ENCODE measurements at places on chromosomes 6 and 20.
A peak's percentile ranks its signal among the peaks of the same experiment; 100 is the strongest.

- DNase-seq = no peak
Observed at GRCh38 chr6:163709255-163709654, 294.7 kb downstream of the QKI start.

DNA sequence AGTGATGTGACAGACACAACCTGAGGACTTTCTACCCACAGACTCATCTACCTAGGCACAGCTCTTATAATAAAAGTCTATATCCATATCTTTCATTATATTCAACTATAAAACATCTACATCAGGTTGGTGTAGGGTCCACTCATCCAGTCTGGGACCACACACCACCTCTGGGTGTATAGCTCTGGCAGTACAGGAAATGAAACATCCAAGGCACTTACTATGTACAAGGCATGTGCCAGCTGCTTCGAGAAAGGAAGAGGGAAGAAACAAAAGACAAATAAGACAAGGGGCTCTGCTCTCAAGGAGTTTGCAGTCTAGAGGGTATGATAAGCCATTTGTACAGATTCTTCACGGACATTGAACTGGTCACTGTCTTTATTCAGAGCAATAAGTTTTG lies 18.6 kb downstream of the KIF13A start:
- no peak for DNase-seq

DNA sequence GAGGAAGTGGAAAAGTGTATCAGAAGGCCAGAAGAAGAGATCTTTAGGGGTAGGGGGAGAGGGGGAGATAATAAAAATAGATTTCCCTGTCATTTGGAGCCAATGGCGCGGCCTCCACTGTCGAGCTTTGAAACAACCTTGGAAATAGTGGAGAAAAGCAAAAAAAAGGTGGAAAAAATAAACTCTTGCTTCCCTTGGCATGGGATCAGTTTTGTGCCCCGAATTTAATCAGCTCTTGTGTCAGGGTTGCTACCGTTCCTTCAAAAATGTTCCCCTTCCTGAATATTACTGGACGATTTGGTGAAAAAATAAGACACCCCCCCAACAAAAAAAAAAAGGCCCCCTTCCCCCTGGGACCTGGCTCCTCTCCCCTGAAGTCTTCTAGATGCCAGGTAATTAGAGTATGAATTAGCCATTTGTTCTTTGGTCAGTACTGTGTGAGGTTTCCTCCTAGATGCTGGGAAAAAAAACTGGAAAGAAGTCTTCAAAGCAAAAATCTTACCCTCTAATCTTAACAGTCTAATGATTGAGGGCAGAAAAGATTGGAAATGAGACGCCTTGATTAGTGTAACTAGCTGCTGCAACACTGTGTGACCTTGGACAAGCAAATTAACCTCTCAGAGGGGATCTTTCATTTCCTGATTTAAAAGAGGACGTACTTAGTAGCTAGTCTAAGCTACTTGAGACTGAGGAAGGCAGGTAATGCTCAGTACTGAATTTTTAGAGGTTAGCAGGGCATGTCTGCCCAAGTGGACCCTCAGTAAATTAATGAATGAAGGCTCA lies 872 bp upstream of the RBM39 start:
- DNase-seq = no peak

- DNase-seq = no peak
Observed at GRCh38 chr6:83884523-83884922, 25.0 kb downstream of the CYB5R4 start.

GRCh38 chr6:48973491-48973890 lies 489.6 kb downstream of the MMUT start:
- no peak for DNase-seq

GRCh38 chr6:111652156-111652555 lies 46.5 kb upstream of the TRAF3IP2 start:
- DNase-seq = no peak

DNA sequence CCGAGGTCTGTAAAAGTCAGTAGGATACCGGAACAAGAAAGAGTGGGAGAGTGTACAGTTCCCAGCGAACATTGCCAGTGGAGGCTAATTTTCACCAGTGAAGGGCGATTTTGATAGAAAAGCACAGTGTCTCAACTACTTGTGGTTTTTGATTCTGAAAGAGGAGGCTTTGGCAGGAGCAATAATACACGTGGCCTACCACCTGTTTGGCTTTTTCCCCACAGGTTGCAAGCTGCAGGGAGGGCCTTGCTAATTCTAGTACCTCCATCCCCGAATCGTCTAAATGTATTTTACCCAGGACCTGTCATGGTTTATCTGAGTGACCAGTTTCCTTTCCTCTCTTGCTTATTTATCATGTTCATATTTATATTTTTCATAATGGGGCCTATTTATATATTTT lies 3.3 kb upstream of the EFCAB8 start:
- DNase-seq = no peak

- no peak for DNase-seq
Observed at GRCh38 chr6:125585470-125585869, 164.0 kb upstream of the HEY2 start.

DNA sequence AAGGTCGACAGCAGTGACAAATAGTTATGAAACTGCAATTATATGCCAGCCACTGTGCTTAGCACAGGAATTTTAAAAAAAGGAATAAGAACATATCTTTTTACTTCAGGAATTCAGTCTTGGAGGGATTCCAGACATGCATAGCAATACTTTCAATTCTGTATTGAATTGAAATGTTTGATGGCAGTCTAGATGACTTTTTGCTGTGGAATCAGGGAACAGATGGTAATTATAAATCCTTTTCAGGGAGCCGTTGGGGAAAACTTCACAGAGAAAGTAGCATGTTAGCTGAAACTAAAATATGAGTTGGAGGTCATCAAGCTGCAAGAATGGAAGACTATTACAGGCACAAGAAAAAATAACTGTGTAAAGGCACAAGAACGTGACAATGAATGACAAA lies 74.8 kb downstream of the IMPG1 start:
- no peak for DNase-seq

GRCh38 chr20:22672191-22672590 lies 87.8 kb upstream of the FOXA2 start:
- DNase-seq = no peak

GRCh38 chr6:98566126-98566525 lies 268.2 kb upstream of the POU3F2 start:
- DNase-seq = no peak

GRCh38 chr20:33602826-33603590 lies 59.1 kb upstream of the C20orf144 start:
- DNase-seq = peak; percentile 6

DNA sequence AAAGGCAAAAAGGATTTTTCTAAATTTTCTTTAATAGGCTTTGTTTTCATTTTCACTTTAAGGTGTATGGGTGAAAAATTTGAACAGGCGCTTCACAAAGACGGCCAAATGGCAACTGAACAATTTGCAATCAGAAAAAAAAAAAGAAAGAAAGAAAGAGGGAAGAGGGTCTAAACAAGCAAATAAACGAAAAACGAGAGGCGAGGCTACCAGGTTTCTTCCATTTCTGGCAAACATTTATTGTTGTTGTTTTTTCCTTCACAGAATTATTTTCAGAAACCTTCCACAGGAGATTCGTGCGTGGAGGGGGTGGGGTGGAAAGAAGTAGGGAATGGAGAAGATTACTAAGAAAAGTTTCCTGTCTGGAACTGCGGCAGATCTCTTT lies 24.3 kb downstream of the POM121L2 start:
- DNase-seq = no peak

GRCh38 chr20:38935285-38935684 lies 9.1 kb downstream of the FAM83D start:
- no peak for DNase-seq

DNA sequence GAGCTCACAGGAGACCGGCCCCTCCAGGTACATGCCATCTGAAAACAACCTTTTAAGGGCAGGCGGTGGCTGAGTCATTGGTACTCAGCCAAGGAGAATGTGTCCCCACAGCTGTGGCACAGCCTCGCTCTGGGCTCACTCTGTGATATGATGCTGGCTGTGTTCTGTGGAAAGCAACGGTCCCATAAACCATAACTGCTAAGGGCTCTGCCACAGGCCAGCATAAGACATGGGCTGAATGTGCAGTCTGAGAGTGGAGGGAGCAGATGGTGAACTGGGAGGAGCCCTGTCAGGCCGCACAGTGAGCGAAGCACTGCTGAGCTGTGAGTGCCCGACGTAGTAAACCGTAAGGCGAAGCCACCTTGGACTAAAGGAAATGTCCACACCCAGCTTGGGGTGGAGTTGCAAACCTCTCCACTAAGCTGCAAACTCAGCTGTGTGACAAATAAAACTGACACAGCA lies 375.8 kb downstream of the THBS2 start:
- DNase-seq = no peak

GRCh38 chr6:33868141-33868540 lies 64.3 kb upstream of the MLN start:
- DNase-seq = no peak
